Stimulated activated CD8-positive, alpha-beta memory T cell treated with anti-CD3 and anti-CD28 coated beads, Interleukin-7, amount 100 ng/mL, for 24 hours (primary cell): ENCODE measurements at places on chromosomes 4 and X.

GRCh38 chr4:10640561-10641201 is 43.9 kb downstream of the CLNK start:
- DNase-seq, result no peak

DNA sequence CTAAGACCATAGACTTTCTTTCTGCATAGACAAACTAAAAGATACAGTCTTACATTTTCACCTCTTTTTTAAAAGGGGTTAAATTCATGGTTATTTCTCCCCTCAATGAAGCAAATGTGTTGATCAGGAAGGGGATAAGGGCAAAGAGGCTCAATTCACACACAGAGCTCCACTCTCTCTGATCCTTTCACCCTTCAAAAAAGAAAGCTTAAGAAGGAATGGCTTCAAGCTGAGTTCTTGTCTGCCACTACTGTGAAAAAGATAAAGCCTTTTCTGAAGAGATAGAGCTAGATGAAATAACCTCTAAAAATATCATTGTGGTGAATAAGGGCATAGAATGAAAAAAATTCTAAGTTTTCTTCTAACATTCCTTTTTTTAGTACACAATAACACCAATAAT is 28.3 kb downstream of the SEPSECS start:
- no peak for DNase-seq

DNA sequence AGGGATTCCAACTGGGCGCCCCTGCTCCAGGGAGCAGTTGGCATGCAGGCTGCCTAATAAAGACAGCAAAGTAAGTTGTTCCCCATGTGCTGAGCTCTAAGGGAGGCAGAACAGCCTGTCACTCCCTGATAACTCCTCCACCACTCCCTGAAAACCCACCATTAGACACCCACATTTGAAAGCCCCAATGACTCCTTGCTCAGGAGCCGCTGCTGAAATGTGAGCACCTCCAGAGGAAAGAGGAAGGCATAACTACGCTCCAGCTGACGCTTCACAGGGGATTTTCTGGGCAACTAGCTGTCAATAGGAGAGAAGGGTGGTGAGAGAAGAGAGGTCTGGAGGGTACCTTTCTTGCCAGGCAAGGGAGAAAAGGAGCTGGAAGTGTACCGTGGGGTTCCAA is 62.5 kb downstream of the NPY1R start:
- DNase-seq, result no peak

DNA sequence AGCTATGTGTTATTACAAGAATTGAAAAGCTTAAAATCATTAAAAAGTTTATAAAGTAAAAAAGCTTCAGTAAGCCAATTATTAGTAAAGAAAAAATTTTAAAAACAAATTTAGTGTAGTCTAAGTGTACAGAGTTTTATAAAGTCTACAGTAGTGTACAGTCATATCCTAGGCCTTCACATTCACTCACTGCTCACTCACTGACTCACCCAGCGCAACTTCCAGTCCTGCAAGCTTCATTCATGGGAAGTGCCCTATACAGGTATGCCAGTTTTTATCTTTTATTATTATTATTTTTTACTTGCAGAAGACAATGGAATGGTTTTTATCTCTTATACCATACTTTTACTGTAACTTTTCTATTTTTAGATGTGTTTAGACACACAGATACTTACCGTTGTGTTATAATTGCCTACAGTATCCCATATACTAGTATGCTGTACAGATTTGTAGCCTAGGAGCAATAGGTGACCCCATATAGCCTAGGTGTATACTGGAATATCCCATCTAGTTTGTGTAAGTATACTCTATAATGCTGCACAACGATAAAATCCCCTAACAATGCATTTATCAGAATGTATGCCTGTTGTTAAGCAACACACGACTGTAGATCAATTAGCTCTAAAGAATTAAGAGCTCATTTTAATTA is 230.7 kb downstream of the DCLK2 start:
- DNase-seq, result no peak

DNA sequence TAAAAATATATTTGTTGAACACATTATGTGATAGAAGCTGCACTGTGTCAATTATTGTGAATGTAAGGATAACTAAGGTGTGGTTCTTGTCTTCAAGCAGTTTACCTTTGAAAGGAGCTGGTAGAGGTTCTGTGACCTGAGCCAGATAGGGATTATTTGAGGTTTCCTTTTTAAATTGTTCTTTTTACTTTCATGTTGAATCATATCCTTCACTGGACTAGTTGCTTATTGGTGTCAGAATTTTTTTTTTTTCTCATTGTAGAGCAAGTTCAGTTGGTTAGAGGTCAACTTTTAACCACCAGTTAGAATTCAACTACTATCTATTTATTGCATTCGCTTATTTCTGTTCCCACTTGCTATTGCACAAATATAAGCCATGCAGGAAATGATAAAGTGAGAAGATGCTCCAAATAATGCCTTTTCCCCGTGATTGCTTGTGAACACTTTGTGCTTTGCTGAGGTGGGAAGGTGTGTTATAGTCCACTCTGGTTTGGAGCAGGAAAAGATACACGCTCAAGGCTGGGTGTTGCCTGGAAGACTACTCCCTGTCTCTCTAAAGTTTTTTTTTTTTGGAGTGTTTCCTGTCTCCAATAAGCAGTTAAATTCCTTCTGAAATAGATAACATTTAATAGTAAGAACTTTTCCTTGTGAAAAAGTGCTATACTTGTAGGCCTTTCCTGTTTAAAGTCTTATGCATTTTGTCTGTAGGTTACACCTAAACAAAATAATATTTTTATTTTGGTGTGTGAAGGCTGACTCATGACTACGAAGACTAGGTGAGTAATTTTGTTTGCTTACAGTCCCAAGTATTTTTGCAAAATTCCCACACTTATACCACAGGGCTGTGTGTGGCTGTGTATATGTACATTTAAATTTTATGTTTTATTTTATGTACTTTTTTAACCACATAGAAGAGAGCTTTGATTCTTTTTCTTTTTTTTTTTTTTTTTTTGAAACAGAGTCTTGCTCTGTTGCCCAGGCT is 83.8 kb upstream of the LCORL start:
- DNase-seq, result no peak

DNA sequence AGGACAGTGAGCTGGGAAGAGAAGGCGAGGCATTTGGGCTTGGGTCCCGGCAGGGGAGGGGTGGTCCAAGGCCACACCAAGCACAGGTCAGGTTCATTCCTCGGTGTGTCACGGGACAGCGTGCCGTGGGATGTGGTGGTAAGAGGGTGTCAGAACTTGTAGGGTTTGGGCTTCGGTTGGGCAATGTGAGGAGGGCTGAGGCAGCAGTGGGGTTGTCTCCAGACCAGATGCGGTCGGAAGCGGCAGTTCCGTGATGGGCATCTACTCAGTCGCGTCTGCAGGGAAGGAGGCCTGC is 22.1 kb downstream of the ADRA2C start:
- no peak for DNase-seq

- DNase-seq, result no peak
These were observed 733.7 kb upstream of the CT83 start for GRCh38 chrX:117196481-117196880.

GRCh38 chr4:172819353-172819752 is 349.3 kb upstream of the GALNT7 start:
- DNase-seq, result no peak

DNA sequence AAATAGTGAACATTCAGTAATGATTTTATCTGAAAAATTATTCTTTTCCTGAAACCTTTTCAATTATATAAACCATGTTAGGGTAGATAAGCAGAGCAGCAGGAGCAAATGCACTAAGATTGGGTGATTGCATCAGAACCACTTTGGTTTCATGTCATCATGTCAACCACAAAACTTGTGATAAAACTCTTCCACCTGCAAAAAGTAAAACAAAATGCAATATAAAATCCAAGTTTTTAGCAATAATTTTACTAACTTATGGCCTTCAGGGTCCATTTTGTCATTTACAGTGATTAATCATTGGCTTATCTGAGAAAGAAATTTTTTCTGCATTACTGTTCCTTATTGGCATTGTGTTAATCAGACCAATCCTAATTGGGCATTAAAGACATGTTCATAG is 42.4 kb downstream of the NHS start:
- DNase-seq, result no peak

DNA sequence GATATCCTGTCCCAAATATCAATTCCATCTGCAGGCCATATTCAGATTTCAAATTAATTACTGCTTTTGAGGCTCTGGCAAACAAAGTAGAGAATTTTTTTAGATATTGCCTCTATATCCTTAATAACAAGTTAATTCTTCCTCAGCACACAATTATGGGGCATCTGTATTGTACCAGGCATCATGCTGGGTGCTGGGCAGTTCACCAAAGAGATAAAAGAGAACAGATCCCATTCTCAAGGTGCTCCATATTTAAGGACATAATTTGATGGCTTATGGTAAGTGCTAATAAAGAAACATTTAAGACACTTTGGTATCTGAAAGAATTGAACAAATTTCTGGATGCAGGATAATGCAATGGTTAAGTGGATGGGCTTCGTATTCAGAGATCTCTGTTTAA is 65.8 kb downstream of the SPCS3 start:
- DNase-seq, result no peak

- no peak for DNase-seq
These were observed 127.2 kb downstream of the CHRNA9 start for GRCh38 chr4:40462326-40462725.

- DNase-seq, result no peak
These were observed 35.7 kb upstream of the GABRQ start for GRCh38 chrX:152601848-152602616.

DNA sequence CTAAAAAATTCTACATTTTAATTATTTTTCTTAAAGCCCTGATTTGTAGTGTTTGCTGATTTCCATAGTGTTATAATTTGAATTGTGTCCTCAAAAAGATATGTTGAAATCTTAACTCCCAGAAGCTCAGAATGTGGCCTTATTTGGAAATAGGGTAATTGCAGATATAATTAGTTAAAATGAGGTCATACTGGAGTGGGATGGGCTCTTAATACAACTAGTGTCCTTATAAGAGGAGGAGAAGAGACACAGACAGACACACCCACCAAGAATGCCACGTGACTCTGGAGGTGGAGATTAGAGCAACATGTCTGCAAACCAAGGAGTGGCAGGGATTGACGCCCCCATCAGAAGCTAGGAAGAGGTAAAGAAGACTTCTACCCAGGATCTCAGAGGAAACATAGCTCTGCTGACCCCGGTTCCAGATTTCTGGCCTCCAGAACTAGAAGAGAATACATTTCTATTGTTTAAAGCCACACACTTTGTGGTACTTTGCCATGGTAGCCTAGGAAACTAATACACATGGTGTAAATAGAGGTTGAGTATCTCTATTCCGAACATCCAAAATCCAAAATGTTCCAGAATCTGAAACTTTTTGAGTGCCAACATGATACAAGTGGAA is 70.5 kb upstream of the IRF2 start:
- DNase-seq, result no peak

DNA sequence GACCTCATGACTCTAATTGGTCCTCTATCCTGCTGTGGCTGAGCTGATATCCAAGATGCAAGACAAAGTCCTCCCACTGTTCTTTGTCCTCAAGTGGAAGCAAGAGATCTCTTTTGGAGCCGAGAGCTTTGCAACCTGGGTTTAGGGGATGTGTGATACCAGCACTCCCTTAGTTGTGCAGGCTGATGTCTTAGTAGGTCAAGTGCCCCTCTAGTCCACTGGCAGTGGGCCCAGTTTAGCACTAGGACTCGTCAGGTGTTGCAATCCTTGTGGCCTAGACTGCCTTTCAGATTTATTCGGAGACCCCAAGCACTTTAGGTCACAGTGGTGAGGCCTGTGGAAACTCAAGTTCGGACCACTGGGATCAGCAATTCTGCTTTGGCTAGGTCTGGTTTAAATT is 64.0 kb downstream of the GPRASP3 start:
- no peak for DNase-seq

DNA sequence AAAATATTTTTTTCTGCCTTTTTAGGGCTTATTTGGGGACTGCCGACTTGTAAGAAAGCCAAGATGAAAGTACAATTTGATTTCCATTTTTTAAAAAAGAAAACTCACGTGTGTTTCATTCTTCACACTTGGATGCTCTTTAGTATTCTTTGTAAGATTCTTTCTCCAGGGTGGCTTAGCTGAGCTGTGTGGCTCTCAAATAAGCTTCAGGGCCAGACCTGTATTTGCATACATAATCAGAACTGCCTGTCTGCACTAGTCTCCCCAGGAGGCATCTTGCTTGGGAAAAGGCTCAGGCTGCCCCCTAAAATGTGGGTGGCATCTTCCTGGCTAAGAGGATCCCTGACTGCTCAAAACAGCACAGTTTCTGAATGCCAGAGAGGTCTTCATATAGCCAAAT is 498.4 kb downstream of the MID1IP1 start:
- DNase-seq, result no peak

DNA sequence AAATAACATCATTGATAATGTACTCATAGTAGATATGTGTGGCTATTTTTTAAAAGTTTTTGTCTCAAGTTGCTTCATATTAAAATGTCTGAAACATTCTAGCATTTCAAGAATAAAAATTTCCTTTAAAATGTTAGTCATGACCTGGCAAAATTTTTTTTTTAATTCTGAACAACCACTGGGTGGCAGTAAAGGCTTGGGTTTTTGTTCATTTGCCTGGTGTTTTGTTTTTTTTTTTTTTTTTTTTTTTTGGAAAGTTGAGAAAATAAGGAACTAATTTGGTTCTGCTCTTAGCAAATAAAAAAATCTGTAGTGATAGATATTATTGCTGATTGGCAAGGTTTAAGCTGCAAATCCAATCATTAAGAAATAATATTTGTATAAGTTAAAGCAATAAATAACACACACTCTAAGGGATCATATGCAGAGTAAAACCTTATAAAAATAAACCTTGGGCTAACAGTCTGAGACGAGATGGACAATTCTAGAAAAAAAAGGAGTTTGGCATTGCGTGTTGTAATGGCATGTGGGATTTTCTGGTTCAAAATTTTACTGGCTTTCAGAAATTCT is 81.4 kb downstream of the CEP44 start:
- DNase-seq, result no peak

- DNase-seq, result no peak
These were observed 43.5 kb upstream of the TMEM164 start for GRCh38 chrX:109959356-109959871.

GRCh38 chrX:123961268-123962005 is at the start of gene STAG2:
TSS of gene STAG2 (plus strand) at chrX:123961706. CDS start at chrX:124022628, 60,922 bp downstream.
- DNase-seq, result no peak

GRCh38 chrX:103571121-103571520 is 14.2 kb upstream of the TCEAL4 start:
- DNase-seq, result no peak
